ENCODE measurements at places on chromosomes 16 and 17.

- DNase-seq: no peak
Measured at GRCh38 chr17:42097691-42098631, at the start of gene ZNF385C. Gene ZNF385C, minus strand, starts transcription at chr17:42098473. Its CDS starts 35,417 bp downstream, at chr17:42063056.

- DNase-seq: no peak
Measured at GRCh38 chr16:2471016-2471652, at the start of gene NTN3. Gene NTN3, plus strand, starts transcription at chr16:2471297. Its CDS starts 405 bp downstream, at chr16:2471702.

DNA sequence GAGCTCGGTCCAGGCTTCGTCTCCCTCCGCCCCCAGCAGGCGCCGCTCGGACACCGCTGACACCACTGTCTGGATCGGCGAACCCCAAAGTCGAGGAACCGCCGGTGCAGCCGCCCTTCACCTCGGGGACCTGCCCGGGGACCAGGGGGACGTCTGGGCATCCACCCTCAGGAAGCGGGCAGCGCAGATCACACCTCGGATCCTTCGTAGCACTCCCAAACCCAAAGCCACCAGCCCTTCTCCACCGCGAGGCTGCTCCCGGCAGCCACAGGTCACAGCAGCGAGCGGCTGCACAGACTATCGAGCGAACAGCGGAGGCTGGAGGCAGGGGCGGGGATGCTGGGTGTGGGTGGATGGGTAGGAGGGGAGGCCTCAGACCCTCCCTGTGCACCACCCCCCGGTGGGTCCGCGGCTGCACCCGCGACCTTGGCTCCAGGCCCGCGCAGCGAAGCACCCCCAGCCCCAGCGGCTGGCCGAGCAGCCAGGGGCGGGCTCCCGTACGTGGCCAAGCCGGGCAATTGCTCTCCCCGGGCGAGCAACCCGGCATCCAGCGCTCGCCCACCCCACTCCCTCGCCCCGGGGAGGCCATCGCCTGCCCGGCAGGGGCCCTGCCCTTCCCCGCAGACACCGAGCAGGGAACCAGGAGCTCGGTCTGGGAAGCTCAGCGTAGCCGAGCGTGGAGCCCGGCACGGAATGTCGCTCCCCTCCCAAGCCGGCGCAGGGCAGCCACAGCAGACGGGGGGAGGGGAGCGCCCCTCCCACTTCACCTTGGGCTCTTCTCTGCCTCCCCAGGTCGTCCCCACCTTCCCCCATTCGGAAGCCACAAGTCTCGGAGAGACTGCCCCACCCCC is 1.0 kb downstream of the SDK2 start:
- DNase-seq: no peak

- DNase-seq: no peak
Measured at GRCh38 chr17:55398689-55399088, 22.9 kb downstream of the MMD start.

DNA sequence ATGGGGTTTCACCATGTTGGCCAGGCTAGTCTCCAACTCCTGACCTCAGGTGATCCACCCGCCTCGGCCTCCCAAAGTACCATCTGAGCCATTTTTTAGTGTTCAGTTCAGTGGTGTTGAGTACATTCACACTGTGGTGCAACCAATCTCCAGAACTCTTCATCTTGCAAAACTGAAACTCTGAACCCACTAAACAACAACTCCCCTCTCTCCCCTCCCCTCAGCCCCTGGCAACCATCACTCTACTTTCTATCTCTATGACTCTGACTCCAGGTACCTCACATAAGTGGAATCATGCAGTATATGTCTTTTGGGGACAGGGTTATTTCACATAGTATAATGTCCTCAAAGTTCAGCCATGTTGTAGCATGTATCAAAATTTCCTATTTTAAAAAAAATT is 18.7 kb upstream of the MAPK3 start:
- DNase-seq: no peak

DNA sequence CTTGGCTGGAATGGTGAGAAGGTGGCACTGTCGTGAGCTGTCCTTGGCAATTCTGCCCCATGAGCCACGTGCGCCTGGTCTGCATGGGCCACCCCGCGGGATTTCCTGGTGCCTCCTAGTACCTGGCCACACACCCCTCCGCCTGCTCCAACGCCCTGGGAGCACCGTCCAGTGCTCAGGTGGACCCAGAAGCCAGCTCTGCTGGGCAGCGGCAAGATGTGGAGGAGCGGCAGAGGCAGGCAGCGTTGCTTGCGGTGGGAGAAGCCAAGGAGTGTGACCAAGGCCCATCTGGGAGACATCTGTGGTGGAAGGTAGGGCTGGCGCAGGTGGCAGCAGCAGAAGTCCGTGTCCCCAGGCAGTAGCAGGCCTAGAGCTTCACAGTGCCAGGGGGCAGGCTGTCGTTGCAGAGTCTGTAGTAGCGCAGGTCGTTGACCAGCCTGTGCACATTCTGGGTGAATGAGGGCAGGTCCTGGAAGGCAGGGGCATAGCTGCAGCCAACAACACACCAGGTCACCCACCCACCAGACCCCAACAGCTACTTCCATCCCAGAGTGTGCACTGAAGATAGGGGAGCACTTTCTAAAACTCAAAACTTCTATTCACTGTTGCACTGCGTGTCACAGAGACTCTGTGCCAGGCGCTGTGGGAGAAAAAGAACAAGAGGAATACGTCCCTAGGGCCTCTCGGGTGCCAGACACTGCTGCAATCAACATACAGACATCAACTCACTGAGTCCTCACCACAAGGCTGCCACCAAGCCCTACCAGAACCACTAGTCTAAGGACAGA is 34.9 kb upstream of the GSG1L start:
- DNase-seq: no peak

DNA sequence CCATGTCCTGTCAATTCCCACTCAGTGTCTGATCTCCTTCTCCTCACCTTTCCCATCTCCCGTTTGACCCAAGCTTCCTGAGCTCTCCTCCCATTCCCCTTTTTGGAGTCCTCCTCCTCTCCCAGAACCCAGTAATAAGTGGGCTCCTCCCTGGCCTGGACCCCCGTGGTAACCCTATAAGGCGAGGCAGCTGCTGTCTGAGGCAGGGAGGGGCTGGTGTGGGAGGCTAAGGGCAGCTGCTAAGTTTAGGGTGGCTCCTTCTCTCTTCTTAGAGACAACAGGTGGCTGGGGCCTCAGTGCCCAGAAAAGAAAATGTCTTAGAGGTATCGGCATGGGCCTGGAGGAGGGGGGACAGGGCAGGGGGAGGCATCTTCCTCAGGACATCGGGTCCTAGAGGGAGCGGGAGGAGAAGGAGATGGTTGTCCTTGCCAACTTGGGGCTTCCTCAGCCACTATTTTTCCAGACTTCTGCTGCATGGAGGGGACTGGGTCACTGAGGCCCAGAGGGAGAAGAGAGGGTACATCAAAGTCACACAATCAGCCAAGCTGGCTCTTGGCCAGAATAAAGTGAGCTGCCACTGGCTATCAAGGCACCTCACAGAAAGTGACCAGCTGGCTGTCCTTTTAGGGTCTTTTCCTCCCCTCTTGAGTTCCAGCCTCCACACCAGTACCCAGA is 1.9 kb upstream of the TBC1D10B start:
- no peak for DNase-seq

DNA sequence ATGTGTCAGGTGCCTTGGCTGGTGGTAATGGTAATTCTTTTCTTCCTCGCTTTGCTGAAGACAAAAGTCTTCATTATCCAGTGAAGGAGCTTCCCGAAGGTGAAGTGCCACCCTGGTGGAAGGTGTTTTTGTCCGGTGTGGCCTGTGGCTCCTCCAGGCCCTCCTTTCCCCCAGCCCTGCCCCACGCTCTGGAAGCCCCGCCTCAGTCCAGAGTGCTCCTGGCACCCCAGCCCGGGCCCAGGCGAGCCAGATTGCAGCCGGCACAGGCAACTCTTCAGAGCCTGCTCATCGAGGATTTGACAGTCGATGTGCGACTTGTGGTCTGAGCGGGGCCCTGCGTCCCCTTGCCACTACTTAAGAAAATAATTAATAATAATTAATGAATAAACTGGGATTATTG is 93.7 kb downstream of the MGAT5B start:
- DNase-seq: no peak

- DNase-seq: no peak
Measured at GRCh38 chr17:49197346-49197998, 12.9 kb downstream of the GNGT2 start.

GRCh38 chr17:80876950-80877728 is 114.5 kb upstream of the CHMP6 start:
- peak; percentile 78 for DNase-seq

DNA sequence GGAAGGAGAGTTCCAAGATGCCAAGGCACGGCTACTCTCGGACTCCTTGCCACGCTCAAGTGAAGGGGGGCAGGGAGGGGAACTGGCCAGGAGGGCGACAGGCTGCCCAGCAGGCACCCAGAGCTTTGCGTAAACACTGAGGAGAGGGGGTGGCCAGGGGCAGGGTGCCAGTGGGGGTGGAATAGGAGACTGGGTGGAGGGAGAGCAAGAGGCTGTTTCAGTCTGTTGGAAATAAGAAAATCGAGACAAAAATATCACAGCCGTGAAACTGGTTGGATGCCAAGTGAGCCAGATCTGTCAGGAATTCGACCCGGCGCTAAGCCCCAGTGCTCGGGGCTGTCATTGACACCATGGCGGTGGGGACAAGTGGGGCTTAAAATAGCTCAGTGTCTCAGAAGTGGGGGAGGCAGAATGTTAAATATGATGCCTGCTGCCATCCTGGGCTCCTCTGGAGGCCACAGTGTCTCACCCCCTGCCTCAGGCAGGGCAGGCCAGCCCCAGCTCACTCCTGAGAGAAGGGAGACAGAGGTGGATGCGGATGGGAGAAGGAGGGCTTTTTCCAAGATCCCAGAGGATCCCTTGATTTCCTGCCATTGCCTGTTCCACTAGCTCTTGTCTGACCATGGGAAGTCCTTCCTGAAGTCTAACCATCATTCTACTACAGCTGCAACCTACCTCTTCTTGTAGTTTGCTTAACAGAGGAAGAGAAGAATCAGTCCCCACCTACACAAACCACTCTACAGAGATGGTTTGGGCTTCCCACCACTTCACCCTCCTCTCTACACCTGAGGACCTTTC is 9.5 kb downstream of the PNMT start:
- DNase-seq: no peak

DNA sequence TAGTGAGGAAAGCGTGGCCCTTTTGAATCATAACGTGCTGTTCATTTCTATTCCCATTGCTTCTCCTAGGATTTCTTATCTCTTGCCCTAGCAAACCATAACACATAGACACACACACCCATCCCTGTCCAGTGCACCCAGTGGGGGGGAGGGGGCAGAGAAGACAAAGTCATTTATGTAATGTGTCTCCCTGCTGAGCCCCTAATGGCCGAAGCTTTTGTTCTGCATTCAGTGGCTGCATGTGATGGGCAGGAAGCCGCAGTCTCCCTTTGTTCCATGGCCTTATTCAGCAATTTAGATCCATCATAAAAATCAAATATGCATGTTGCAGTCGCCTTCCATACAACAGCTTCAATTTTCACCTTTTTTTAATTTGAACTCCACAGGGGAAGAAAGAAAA is 325.4 kb downstream of the ZFHX3 start:
- DNase-seq: no peak

GRCh38 chr17:63365366-63366240 is 80.5 kb downstream of the CYB561 start:
- DNase-seq: no peak

DNA sequence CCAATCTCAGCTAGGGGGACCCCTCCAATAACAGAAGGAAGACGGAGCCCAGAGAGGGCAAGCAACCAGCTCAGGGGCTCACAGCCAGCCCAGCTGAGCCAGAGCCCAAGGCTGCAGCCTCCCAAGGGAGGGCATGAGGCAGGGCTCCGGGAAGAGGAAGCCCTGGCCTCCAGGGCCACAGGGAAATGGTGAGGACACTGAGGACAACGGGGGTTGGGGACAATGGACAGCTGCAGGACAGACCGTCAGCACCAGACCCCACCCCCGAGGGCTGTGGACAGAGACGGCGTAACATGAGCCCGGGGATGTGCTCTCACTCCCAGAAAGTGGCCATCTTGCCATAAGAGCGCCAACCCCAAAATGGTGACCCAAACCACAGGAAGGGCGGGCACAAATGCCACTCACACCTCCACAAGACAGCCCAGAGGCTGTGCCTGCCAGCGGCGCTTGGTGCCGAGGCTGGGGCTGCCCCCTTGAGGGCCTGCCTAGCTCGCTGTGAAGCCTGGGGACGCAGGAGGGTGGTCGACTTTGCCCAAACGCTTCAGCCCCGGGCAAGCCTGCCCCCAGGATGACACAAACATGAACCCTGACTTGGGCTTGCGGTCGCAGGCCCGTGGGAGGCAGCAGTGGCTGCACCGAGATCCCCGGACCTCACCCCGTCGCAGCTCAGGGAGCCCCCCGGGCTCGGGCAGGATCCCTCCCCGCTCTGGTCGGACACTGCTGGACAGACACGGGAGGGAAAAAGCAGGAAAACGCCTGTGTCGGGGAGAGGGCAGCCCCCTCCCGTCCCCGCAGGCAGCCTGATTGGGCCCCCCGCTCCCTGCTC is 10.5 kb downstream of the PIMREG start:
- no peak for DNase-seq

DNA sequence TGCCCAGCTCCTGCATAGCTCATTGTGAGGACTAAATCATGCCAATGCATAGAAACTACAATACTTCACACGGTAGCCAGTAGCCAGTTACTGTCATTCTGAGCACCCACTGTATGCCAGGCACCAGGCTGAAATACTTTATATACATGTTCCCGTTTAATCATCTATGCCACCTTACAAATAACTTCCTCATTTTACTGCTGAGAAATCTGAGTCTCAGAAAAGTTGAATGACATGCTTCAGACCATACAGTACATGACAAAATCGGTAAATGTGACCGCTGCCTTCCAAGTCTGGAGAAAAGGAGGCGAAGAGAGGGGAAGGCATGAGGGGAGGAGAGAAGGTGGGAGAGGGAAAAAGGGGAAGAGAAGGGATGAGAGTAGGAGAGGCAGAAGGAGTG is 9.2 kb upstream of the TLCD3B start:
- no peak for DNase-seq

- no peak for DNase-seq
Measured at GRCh38 chr16:1181404-1182315, 28.8 kb downstream of the CACNA1H start.

GRCh38 chr16:68860978-68861892 is 17.9 kb downstream of the TANGO6 start:
- DNase-seq: no peak

DNA sequence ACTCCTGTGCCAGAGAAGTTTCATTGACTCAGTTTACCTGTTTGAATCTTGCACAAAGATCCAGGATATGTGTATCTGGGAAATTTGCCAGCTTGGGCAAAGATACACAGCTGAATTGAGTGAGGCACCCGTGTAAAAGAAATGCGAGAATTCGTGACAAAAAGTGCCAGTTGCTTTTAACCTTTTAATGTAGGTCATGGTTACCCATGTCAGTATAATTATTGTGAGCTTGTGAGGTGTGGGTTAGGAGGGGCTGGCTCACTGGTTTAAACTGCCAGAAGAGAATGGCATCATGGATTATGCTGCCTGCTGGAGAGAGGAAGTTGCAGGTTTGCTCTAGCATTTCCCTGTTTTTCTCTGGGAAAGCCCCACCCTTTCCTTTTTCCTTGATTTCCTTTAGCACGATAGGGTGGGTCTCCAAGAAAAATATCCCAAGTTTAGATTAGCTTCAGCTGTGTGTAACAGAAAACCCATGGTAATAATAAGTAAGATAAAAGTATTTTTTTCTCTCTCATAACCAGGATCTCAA is 24.8 kb upstream of the NDRG4 start:
- no peak for DNase-seq
